ENCODE measurements at places on chromosomes 6 and 20.

GRCh38 chr20:19252451-19253120 is 40.1 kb downstream of the SLC24A3 start:
- DNase-seq: no peak

GRCh38 chr20:42949950-42950349 is 239.8 kb downstream of the PTPRT start:
- no peak for DNase-seq

DNA sequence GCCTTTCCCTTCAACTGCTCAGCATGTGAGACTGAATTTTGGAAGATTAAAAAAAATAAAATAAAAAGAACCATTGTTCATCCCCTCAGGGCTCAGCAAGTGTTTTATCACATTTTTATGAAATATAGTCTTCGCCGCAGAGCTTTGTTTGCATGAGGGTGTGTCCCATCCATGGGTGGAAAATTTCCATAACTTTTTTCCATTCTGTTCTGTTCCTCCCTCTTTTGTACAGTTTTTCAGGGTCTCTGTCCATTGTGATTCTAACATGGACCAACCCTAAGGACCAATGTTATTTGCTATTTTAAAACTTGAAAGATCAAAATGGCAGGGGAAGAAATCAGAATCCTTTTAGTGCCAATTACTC is 213.3 kb upstream of the SGK1 start:
- no peak for DNase-seq

GRCh38 chr6:78199044-78199443 is 546.2 kb downstream of the MEI4 start:
- no peak for DNase-seq

GRCh38 chr6:90793771-90794170 is 206.9 kb upstream of the MAP3K7 start:
- DNase-seq: no peak

- DNase-seq: no peak
Measured at GRCh38 chr20:53948383-53949318, 121.7 kb downstream of the BCAS1 start.

DNA sequence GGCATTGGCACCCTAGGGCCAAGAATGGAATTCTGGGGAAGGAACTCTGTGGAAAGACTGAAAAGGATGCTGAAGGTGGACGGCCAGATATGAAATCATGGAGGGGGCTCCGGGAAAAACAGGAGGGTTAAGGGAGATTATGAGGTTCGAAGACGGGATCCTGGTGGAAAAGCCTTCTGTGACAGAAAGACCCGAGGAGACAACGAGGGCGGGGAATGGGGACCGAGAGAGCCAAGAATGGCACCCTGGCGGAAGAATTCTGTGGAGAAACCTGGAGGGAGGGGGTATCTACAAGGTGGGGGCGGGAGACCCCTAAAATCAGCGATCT is 426 bp downstream of the TRMT6 start:
- DNase-seq: no peak

DNA sequence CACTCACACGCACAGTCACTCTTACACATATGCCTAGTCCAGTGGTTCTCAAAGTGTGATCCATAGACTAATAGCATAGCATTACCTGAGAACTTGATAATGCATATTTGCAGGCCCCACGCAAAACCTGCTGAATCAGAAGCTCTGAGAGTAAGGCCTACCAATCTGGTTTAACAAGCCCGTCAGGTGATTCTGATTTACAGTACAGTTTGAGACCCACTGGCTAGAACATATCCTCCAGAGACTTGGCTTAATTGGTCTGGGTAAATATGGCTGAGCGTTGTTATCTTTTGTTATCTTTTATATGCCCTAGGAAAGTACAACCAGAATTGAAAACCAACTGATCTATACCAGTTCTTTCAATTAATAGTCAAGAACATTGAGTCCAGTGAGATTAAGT is 9.6 kb downstream of the TSPYL4 start:
- DNase-seq: peak; percentile 95

DNA sequence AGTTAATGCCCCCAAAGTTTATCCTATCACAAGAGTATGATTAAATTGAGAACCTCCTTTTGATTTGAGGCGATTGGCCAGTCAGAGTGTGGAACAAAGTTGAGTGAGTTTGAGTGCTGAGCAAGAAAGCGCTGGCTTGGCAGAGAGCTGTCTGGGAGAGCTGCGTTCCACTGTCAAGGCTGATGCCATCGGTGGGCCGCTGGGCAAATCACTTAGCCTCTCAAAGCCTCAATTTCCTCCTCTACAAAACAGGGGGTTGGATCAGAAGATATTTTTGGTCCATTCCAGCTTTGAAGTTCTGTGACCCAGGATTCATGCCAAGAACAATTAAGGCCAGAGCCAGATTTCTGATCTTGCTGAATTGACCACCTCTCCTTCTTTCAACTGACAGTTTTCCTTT is 60.2 kb downstream of the TMEM242 start:
- no peak for DNase-seq

DNA sequence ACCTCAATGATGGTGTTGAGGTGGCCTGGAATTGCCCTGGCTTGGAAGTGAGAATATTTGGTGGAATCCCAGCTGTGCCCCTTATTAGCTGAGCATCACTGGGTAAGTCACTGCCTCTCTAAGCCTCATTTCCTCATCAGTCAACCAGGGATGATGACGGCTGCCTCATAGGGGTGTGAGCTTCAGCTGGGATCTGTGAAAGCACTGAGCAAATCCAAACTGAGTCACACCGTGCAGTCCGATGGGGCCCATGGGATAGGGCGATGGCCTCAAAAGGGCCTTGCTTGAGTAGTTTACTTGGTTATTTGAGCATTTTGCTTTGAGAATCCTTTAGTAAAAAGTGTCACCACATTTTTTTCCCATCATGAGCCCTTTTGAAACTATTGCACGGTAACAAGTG is 1.1 kb downstream of the SLC22A1 start:
- DNase-seq: no peak

DNA sequence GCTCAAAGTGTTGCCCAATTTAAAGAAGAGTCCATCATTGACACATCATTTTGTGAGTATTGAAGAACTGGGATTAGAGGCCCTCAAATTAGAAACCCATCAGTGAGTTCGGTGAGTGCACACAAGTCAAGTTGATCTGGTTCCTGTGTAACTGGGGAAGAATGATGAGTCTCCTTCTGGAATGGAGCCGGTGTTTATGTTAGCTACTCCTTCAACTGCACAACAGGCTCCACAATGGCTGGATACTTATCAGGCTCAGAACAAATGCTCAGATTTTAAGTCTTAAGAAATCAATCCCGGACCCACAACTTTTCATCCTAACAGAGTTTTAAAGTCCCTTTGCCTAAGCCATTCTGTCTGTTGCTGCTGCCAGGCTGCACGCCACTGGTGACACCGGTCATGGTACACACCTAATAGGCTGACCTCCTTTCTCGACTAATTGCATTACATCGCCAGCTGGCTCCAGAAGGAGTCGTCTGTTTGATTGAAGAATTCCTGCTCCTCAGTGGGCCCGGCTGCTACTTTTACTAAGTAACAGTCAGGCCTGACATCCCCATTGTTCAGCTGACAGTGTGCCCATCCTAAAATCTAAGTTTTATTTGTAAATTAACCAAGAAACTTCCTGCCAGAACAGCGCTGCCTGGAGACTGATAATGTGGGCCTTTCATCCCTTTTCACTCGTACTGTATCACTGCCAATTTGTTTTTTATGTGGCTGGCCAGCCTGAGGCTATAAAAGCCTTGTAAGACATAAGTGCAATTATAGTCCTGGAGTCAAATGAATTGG is 130.4 kb downstream of the INSM1 start:
- DNase-seq: peak; percentile 50

- no peak for DNase-seq
Measured at GRCh38 chr6:7468382-7469081, 72.9 kb upstream of the DSP start.

- DNase-seq: peak; percentile 45
Measured at GRCh38 chr6:56370561-56371211, 123.3 kb upstream of the COL21A1 start.

GRCh38 chr6:128172752-128173682 is 272.2 kb upstream of the THEMIS start:
- DNase-seq: no peak

GRCh38 chr20:1897541-1897940 is 2.3 kb downstream of the SIRPA start:
- no peak for DNase-seq

DNA sequence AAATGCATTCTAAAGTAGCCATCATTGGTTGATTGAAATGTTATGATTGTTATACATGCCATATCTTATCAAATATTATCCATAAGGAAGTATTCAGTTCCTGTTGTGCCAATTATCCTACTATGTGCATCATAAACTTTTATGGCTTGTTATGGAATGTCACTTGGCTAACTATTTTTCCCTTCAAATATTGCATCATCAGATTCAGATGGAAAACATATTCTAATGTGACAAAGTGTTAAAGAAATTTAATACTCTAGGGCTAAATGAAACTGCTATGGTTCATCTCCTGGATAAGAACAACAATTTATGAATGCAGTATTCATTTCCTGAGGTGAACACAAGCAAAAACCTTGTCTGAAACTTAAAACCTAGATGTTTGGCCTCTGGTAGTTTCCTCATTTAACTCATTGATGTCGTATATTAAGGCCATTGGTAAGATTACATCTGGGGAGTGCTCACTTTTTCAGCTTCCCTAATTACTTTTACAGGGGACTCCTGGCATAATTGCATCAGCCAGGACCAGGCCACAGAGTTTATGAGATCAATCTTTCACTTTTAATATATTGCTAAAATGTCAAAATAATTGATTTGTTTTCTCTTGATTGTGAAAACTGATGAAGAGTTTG is 134.9 kb upstream of the CEP162 start:
- no peak for DNase-seq

GRCh38 chr6:74557236-74557635 is 648.6 kb downstream of the COL12A1 start:
- DNase-seq: no peak

DNA sequence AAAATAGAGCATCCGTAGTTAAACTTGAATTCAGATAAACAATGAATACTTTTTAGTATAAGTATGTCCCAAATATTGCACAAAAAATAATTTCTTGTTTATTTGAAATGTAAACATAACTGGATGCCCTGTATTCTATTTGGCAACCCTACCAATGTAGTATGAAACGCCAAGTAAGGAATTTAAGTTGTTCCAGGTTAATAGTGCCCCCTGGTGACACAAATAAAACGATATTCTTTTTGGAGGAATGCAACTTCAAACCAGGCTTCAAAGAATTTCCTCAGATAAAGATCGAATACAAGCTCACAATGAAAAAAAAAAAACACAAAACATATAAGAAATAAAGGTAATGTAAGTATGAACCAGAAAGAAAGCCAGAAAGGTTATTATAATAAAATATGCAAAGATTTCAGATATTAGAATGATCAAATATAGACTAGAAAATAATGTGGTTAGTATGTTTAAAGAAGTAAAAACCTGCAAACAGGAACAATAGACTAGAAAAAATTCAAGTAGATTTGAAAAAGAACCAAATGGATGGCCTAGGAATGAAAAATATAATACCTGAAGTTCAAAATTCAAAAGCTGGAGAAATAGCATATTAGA is 18.4 kb upstream of the AKAP7 start:
- DNase-seq: no peak

DNA sequence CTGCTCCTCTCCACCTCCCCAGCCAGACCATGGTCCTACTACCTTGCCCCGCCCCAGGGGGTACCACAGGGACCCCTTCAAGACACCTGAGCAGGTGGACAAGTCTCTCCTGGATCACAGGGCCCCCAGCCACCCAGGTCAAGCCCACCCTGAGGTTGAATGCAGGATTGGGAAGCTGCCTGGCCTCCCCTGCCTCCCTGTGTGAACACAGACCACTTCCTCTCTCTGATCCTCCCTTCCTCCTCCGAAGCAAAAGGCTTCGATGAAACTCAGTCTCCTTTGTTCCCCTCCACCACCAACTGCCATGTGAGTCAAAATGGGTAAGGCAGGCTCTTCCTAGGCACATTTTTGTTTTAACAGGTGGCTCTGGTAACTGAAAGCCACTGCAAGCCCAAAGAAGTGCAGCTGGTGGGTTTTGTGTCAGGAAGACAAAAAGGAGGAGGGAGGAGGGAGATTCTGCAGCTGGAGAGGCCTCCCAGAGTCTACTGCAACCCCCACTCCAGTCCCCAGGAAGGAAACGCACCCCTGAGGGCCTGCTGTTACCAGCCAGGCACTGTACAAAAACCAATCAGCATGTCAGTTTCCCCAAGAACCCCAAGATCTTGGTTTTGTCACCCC is 5.4 kb downstream of the ADA start:
- DNase-seq: no peak

DNA sequence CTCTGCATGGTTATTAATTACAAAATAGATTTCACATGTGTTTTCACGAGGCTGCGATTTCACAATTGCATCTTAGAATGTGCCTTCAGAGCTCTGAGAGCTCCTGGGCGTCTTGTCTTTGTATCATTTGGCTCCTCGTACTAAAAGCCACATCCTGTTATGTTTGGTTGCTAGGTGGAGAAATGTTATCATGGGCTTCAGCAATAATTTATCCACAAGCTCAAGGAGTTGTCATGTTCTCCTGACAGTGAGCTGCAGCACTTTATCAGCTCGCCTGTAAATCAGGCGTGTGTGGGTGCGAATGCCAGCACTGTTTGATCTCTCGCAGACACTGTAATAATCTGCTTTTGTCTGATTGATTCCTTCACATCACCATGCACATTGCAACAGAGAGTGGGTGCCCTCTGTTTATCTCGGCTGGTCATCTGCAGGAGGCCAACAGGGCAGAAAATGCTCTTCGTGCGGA is 218.6 kb upstream of the ZFP64 start:
- no peak for DNase-seq

DNA sequence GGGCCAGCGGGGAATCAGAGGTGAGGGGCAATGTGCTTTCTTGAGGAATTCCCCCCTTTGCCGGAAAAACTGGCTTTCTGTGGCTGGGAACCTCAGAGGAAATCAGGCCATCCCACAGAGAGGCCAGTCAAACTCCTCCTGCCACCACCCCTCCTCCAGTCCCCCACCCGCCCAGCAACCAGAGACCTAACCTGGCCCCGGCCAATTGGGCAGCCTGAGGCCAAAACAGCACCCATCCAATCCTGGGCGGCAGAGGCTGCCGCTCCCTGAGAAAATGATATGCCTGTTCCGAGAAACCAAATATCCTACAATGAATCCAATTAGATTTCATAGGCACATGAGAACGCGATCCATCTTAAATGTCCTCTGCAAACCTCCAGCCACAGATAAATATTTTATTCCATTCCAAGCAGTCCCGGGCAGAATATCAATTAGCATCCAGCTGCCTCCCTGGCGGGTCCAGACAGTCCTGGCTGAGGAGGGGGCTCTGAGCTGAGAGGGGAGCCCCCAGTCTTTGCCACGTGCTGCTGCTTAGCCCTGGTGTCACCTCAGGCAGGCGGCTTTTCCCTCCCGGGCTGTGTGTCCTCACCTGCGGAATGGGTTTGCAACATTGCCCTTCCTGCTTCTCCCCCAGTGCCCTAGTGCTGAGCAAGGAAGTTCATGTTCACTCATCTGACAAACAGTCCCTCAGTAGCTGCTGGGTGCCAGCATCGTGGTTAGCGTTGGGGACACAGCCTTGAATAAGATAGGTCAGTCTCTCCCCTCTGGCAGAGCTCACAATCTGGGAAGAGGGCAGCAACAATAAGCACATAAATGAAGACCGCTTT is 95.0 kb downstream of the DLGAP4 start:
- no peak for DNase-seq

- no peak for DNase-seq
Measured at GRCh38 chr20:17485017-17485416, 46.2 kb downstream of the BFSP1 start.

GRCh38 chr20:7003598-7003997 is 236.1 kb downstream of the BMP2 start:
- DNase-seq: no peak

GRCh38 chr6:137571854-137572253 is 77.7 kb upstream of the OLIG3 start:
- DNase-seq: no peak

Measured in LNCaP clone FGC (cell line).